ENCODE measurements at places on chromosomes 3 and 15. TPM values are rescaled to one million over a fixed set of nuclear protein-coding genes. Genes with fewer than 3 reads are reported as not detected.
A peak's percentile ranks its signal among the peaks of the same experiment; 100 is the strongest.

CGNL1 gene
- not detected for polyA plus RNA-seq

RTP4 gene
- polyA plus RNA-seq = 3.3 TPM

DGKG gene
- polyA plus RNA-seq = 4.3 TPM

SLC9C1 gene
- not detected for polyA plus RNA-seq

TIPIN gene
- 3.7 TPM for polyA plus RNA-seq

DUOXA1 gene
- polyA plus RNA-seq = not detected

FEZF2 gene
- polyA plus RNA-seq = not detected

C3orf22 gene
- not detected for polyA plus RNA-seq

CD200R1 gene
- polyA plus RNA-seq = 1.6 TPM

MKRN3 gene
- not detected for polyA plus RNA-seq

ANKRD34C gene
- not detected for polyA plus RNA-seq

RIOX2 gene
- 15.3 TPM for polyA plus RNA-seq

DNA sequence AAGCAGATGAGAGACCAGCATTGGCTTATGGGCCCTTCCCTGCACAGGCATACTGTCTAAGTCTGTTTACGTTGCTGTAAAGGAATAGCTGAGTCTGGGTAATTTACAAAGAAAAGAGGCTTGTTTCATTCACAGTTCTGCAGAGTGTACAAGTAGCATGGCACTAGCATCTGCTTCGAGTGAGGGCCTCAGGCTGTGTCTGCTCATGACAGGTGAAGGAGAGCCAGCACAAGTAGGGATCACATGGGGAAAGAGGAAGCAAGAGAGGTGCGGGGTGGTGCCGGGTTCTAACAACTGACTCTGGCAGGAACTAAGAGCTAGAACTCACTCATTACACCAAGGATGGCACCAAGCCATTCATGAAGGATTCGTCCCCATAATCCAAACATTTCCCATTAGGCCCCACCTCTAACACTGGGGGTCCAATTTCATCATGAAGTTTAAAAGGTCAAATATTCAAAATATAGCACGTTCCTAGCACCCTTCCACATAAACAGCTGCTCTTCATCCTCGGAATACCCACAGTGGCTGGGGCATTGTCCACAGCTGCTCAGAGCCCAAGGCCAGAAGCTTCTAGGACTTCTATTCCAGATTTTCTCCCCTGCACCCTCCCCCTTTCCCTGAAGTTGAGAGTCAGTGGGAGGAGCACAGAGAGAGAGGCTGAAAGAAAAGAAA lies 5.6 kb downstream of the RTP3 start:
- no peaks in the 10 kb centered on the region for H3K4me1 ChIP-seq
- no peaks in the 10 kb centered on the region for H3K27me3 ChIP-seq
- H3K27ac ChIP-seq = no peak overlapping the region
- no peak overlapping the region for H3K4me3 ChIP-seq
- no peaks in the 10 kb centered on the region for H3K36me3 ChIP-seq

DNA sequence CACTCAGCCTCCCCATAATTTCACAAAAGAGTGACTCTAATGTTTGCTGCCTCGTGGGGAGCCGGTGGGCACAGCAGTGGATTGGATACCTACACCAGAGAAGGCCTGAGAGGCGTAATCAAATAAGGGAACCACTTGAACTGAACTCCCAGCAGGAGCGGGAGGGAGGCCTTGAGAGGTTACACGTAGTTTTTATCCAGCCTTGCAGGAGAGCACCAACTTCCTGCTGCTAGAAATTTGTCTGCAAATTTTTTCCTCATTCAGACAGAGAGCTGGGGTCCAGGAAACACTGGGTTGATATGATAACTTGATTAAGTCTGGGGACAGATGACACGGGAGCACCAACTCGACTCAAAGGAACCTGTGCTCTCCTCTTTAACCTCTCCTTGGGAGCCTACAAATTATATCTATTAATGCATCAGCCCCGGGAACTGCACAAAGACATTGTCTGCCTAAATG lies 69.8 kb downstream of the HES1 start:
- no peak overlapping the region for H3K27ac ChIP-seq
- H3K4me3 ChIP-seq = peak overlapping the region; percentile 15
- peaks cover 29% of the 10 kb centered on the region for H3K4me1 ChIP-seq
- peak; percentile 29 for DNase-seq
- no peaks in the 10 kb centered on the region for H3K36me3 ChIP-seq

- no peaks in the 10 kb centered on the region for H3K36me3 ChIP-seq
- H3K27ac ChIP-seq = no peak overlapping the region
- H3K27me3 ChIP-seq = no peaks in the 10 kb centered on the region
- no peaks in the 10 kb centered on the region for H3K4me1 ChIP-seq
- no peak for DNase-seq
These were observed 11.7 kb upstream of the LYZL4 start for GRCh38 chr3:42421818-42422796.

DNA sequence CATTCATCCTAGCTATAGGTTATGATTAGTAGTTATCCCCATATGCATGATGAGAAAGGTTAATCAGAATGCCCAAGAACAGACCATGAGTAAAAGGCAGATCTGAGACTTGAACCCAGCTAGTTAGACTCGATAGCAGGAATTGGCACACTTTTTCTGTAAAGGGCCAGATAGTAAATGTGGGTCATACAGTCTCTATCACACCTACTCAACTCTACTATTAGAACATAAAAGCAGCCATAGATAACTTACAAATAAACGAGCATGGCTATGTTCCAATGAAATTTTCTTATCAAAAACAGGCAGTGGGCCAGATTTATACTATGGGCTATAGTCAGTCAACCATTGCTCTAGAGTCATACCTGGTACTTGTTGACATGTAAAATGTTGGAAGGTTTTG lies 24.6 kb downstream of the POLG start:
- H3K36me3 ChIP-seq = peaks cover 65% of the 10 kb centered on the region
- H3K27ac ChIP-seq = no peak overlapping the region
- DNase-seq = no peak
- H3K4me3 ChIP-seq = no peak overlapping the region
- no peaks in the 10 kb centered on the region for H3K27me3 ChIP-seq

- peak; percentile 52 for DNase-seq
- H3K27me3 ChIP-seq = no peaks in the 10 kb centered on the region
- H3K4me3 ChIP-seq = no peak overlapping the region
- no peak overlapping the region for H3K27ac ChIP-seq
- no peaks in the 10 kb centered on the region for H3K36me3 ChIP-seq
These were observed 134.2 kb upstream of the SATB1 start for GRCh38 chr3:18559331-18559842.

- H3K27ac ChIP-seq = no peak overlapping the region
- H3K27me3 ChIP-seq = no peaks in the 10 kb centered on the region
- H3K36me3 ChIP-seq = no peaks in the 10 kb centered on the region
- no peak for DNase-seq
These were observed 272.6 kb upstream of the IGF1R start for GRCh38 chr15:98375513-98376340.

DNA sequence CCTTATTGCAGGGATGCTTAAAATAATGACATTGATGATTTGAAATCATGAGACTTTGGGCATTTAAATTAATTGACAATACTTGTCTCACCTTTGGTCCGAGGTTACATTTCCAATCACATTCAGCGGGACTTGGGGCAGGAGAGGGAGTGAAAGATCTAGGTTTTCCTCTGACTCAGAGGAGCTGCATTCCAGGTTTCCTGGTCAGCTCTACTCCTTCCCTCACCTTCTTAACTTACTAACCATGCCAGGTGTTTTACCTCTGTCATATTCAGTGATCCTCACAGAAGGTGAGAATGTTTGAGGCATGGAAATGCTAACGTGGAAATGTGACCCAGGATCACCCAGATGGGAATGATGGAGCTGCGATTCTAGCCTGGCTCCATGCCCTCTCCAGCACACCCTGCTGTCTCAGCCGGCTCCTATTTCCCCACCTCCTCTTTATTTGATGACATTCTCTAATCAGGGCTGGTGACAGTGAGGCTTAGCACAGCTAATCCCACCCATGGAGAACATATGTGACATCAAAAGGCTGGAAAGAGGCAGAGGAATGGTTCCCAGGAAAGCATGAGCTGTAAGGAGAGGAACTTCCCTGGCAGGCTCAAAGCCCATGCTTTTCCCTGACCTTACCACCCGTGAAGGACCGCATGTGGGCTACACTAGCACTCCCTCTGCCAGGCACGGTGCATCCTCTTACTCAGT lies 38.7 kb downstream of the THSD4 start:
- no peaks in the 10 kb centered on the region for H3K27me3 ChIP-seq
- H3K4me3 ChIP-seq = no peak overlapping the region
- H3K36me3 ChIP-seq = no peaks in the 10 kb centered on the region
- no peaks in the 10 kb centered on the region for H3K4me1 ChIP-seq

GRCh38 chr15:43483297-43484128 lies 9.4 kb downstream of the TP53BP1 start:
- H3K4me3 ChIP-seq = no peak overlapping the region
- H3K27me3 ChIP-seq = no peaks in the 10 kb centered on the region
- H3K27ac ChIP-seq = no peak overlapping the region
- H3K36me3 ChIP-seq = peaks cover 5% of the 10 kb centered on the region
- DNase-seq = no peak
- H3K4me1 ChIP-seq = no peaks in the 10 kb centered on the region

DNA sequence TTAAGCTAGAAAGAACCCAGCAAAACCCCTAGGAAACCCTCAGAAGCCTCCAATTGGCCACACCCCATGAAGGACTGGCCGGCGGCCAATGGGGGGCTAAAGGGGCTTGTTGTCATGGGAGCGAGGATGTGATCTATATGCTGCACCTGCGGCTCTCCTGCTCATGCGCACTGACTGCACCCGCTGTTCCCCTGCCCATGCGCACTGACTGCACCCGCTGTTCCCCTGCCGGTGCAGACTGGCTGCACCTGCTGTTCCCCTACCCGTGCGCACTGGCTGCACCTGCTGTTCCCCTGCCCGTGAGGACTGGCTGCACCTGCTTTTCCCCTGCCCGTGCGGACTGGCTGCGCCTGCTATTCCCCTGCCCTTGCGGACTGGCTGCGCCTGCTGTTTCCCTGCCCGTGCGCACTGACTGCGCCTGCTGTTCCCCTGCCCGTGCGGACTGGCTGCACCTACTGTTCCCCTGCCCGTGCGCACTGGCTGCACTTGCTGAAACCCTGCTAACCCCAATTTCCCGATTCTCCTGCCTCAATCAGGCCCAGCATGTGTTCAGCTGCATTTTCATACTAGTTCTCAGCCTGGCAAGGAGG lies 16.8 kb upstream of the MCCC1 start:
- no peak for DNase-seq
- H3K36me3 ChIP-seq = no peaks in the 10 kb centered on the region
- H3K4me1 ChIP-seq = peaks cover 11% of the 10 kb centered on the region
- no peak overlapping the region for H3K27ac ChIP-seq

DNA sequence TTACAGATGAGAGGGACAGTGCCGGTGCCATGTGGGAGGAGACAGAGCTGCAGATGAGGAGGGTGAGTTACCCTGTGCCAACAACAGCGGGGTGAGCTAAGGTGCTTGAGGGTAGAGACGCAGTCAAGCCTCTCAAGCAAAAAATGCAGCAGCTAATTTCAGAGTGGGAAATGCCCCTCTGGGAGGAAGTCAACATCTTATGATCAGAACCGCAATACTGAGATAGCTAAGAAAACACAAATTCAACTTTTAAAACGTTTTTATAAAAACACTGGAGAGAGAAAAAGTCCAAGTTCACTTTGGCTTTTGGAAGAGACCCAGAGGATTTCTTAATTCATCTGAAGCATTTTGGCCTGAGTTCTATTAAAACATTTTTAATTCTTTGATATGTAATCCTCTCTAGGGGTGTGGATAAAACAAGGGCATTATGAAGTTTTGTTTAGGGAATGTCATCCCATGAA lies 319.2 kb downstream of the SLC9A9 start:
- no peaks in the 10 kb centered on the region for H3K36me3 ChIP-seq
- DNase-seq = peak; percentile 4
- H3K27me3 ChIP-seq = no peaks in the 10 kb centered on the region
- H3K4me3 ChIP-seq = no peak overlapping the region
- peaks cover 8% of the 10 kb centered on the region for H3K4me1 ChIP-seq

DNA sequence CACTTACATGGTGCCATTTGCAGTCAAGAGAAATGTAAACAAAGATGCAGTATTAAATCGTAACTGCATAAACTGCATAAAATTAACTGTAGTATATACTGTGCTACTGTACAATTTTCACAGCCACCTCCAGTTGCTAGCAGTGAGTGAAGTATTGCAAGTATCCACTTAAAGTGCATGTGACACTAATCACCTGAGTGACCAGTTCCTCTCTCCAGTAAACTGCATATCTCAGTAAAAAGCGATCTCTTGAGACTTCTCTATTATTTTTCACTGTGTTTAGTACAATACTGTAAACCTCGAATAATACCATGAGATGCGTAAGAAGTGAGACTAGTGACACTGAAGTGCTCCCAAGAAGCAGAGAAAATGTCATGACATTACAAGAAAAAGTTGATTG lies 111.7 kb upstream of the PLXND1 start:
- DNase-seq = no peak
- H3K27ac ChIP-seq = no peak overlapping the region
- no peaks in the 10 kb centered on the region for H3K27me3 ChIP-seq
- H3K4me1 ChIP-seq = no peaks in the 10 kb centered on the region
- H3K4me3 ChIP-seq = no peak overlapping the region

GRCh38 chr3:69433969-69434325 lies 48.1 kb upstream of the FRMD4B start:
- no peak for DNase-seq
- H3K27me3 ChIP-seq = no peaks in the 10 kb centered on the region
- H3K36me3 ChIP-seq = peaks cover 7% of the 10 kb centered on the region

DNA sequence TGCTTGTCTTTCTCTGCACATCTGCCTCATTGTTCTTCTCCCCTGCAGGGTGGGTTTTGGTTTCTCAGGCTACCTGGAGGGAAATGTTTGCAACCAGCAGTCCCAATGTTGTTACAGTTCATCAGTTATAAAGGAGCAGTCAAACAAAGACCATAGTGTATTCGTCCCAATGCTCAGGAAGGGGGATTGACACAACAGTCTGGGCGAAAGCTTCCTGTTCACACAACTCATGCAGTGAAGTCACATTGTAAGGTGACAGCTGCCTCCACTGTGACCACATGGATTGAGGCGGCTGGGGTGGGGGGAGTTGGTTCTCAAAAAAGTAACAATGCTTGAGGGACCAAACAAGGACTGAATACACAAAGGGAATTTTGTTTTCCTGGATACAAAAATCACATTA lies 28.8 kb upstream of the TF start:
- H3K36me3 ChIP-seq = no peaks in the 10 kb centered on the region
- H3K27ac ChIP-seq = no peak overlapping the region
- no peak overlapping the region for H3K4me3 ChIP-seq
- no peaks in the 10 kb centered on the region for H3K27me3 ChIP-seq
- no peaks in the 10 kb centered on the region for H3K4me1 ChIP-seq
- no peak for DNase-seq

DNA sequence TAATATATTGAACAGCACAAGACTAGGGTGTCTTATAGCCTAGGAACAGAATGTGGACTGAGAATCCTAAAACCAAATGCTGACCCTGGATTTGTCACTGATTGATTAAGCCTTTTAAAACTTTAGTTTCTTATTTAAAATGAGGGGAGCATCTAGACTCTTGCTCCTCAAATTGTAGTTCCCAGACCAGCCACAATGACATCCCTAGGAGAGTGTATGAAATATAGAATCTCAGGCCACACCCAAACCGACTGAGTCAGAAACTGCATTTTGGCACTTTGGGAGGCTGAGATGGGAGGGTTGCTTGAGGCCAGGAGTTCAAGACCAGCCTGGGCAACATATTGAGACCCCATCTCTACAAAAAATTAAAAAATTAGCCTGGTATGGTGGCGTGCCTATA lies 287.8 kb upstream of the UMPS start:
- no peak overlapping the region for H3K4me3 ChIP-seq
- H3K36me3 ChIP-seq = no peaks in the 10 kb centered on the region
- no peaks in the 10 kb centered on the region for H3K27me3 ChIP-seq
- no peak for DNase-seq
- no peak overlapping the region for H3K27ac ChIP-seq
- H3K4me1 ChIP-seq = no peaks in the 10 kb centered on the region
